ENCODE measurements at places on chromosomes 11 and 22.

DNA sequence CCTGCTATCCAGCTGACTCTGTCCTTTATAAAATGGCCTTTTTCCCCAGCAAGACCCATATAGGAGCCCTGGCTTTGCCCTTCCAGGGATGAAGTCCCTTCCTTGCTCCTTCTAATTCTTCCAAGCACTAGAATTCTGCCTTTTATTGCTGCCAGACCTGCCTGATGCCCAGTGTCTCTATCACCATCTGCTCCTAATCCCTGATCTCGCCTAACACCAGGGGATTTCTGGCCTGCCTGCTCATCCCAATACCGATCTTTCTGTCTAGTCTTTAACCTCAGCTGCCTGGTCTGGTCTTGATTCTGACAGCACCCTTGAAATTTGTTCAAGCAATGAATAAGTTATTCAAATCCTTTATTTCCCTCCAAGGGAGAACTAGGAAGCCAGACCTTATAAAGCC is 150.2 kb downstream of the SPON1 start:
- no peak for DNase-seq

DNA sequence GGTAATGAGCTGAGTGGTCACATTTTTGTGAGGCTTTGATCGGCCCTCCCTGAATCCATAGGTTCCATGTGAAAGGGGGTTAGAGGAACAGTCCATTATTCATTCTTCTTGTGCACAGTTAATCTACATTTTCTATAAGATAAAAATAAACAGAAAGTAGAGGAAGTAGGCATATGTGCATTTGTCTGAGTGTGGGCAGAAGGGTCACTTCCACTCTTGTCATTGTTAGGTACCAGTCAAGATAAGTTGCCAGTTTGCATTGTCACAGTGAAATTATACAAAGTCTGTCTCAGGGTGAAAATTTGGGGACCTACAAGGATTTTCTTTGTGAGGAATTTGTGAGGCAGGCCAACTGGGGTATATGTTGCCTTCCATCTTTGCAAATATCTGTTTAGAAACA is 4.6 kb upstream of the APOL4 start:
- DNase-seq, result no peak

DNA sequence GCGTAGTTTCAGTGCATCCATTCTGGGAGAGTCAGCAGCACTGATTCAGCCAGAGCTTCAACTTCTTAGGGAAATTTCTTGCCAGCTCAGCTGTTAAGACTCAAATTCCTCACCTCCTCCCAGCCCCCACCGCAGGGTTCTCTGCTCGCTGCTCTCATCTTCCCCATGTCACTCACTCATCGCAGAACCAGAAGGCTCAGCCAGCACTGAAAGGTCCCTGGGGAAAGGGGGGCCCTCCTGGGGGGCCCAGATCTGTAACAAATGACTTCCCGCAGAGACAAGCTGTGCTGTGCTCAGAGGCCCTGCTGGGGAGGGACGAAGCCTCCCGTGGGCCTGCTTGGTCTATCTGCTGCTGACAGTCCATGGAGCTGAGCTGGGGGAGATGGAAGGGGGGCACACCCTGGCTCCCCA is 220.6 kb downstream of the NTM start:
- no peak for DNase-seq

GRCh38 chr11:112082729-112083128 is 3.8 kb downstream of the TIMM8B start:
- DNase-seq, result no peak

GRCh38 chr11:131228378-131228777 is 142.0 kb upstream of the NTM start:
- DNase-seq, result no peak

All from T1000 (cell line).